Skeletal muscle tissue (tissue), 5 donors: ENCODE measurements at places on chromosomes 13 and 19. TPM values are rescaled to one million over a fixed set of nuclear protein-coding genes. Genes with fewer than 3 reads are reported as not detected.

TINCR gene
- total RNA-seq, result not detected

PRR20E gene
- not detected for total RNA-seq

ZNF229 gene
- 6.8 TPM for total RNA-seq

LIG4 gene
- total RNA-seq, result 4.2 TPM

SLC10A2 gene
- not detected for total RNA-seq
